ENCODE measurements at places on chromosomes 11 and 22.

- DNase-seq = no peak
Observed at GRCh38 chr11:15663777-15664218, 549.1 kb downstream of the INSC start.

- DNase-seq = no peak
Observed at GRCh38 chr11:95267601-95268213, 36.7 kb upstream of the SESN3 start.

- peak; percentile 86 for DNase-seq
Observed at GRCh38 chr11:117985953-117986887, at the start of gene IL10RA. TSS of gene IL10RA (plus strand) at chr11:117986394. CDS start at chr11:117986468, 74 bp downstream.

DNA sequence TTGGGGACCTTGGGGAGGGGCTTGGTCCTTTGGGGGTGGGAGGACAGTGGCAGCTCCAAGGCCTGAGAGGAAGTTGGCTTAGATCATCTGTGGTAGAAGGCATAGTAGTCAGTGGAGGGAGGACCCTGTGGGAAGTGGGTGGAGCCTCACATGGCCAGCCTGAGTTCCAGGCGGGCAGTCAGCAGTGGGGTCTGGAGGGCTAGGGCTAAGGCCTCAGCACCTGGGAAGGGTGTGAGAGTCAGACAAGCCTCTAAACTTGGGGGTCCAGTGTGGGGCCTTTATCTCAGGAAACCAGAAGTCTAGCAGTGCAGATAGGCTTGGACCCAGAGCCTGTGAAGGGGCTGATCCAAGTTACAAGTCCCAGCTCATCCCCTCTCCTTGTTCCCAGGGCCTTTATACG is 4.0 kb downstream of the NLRX1 start:
- no peak for DNase-seq

DNA sequence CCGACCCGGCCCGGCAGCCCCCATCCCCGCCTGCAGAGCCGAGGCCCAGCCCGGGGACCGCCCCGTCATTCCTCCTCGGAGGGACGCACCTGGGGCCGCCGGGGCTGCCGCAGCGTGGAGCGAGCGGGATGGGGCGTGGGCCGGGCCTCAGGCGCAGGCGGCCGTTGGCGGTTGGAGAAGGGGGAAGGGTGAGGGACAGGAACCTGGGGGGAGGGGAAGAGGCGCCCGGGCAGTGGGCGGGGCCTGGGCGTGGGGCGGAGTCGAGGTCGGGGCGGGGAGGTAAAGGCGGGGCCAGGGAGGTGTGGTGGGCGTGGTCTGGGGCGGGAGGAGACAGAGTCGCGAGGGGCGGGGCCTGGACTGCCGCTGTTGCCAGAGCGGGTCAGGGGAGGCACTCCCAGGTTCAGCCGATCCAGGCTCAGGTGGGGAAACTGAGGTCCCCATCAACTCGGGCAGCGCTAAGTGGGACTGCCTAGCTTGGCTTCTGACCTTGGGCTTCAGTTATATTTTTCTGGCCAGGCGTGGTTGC is at the start of gene TESMIN:
TESMIN (minus strand) TSS at position 190 of the 526 bp plus-strand sequence. CDS start 860 bp downstream, outside the sequence.
- peak; percentile 93 for DNase-seq

- no peak for DNase-seq
Observed at GRCh38 chr11:125064070-125064469, 965 bp downstream of the SLC37A2 start.

DNA sequence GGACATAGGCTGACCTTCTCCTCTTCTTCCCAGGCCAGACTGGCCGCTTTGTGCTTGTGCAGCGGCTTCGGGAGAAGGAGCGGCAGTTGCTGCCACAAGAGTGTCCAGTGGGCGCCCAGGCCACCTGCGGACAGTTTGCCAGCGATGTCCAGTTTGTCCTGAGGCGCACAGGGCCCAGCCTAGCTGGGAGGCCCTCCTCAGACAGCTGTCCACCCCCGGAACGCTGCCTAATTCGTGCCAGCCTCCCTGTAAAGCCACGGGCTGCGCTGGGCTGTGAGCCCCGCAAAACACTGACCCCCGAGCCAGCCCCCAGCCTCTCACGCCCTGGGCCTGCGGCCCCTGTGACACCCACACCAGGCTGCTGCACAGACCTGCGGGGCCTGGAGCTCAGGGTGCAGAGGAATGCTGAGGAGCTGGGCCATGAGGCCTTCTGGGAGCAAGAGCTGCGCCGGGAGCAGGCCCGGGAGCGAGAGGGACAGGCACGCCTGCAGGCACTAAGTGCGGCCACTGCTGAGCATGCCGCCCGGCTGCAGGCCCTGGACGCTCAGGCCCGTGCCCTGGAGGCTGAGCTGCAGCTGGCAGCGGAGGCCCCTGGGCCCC is 1.4 kb downstream of the RASSF7 start:
- no peak for DNase-seq

GRCh38 chr11:117950301-117950700 is 21.1 kb upstream of the TMPRSS13 start:
- no peak for DNase-seq

GRCh38 chr11:79402912-79403311 is 37.9 kb downstream of the TENM4 start:
- DNase-seq = no peak

DNA sequence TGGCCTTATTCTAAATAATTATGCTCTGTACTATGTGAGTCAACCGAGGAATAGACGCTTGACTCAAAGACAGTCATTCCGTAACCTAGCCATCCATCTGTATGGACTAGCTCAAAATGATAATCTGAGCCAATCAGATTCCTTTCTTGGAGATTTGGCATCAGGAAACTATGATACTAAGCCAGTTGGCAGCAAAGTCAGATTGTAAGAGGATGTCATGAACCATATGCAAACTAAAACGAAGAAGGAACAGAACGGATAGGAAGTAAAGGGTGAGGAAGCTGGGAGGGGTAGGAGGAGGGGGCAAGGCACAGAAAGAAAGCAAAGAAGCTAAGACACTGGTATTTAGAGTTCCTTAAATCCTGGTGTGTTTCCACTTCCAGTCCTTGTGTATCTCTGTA is 10.7 kb upstream of the SESN3 start:
- no peak for DNase-seq

GRCh38 chr11:125593114-125593820 is 615 bp downstream of the STT3A start:
- no peak for DNase-seq

GRCh38 chr11:12741671-12742216 is 67.5 kb downstream of the TEAD1 start:
- no peak for DNase-seq

DNA sequence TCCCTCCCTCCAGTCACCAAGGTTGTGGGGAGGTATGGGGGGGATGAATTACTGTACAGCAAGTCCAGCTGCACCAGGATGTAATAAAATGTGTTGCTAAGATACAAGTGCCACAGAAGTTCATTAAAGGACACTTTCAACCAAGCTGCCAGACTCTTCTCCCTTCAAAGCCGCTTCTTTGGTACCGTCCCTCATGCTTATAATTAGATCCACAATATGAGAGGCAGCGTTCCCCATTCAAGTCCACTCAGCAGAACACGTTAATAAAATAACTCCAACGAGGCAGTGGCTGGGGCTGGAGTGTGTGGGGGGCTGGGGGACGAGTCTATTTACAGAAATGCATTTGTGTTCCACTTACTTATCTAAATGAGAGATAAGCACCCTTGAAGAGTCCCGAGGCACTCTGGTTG is 14.7 kb downstream of the PHF21B start:
- DNase-seq = no peak

GRCh38 chr11:50174189-50174588 is 141.5 kb downstream of the OR4C45 start:
- DNase-seq = no peak

- no peak for DNase-seq
Observed at GRCh38 chr11:123770712-123771111, 16.4 kb upstream of the OR6X1 start.

- no peak for DNase-seq
Observed at GRCh38 chr11:65008016-65008415, 5.9 kb upstream of the ARL2 start.

- DNase-seq = no peak
Observed at GRCh38 chr11:29306527-29306926, 710.3 kb downstream of the KCNA4 start.

- DNase-seq = no peak
Observed at GRCh38 chr11:104076455-104076854, 40.0 kb downstream of the DDI1 start.

DNA sequence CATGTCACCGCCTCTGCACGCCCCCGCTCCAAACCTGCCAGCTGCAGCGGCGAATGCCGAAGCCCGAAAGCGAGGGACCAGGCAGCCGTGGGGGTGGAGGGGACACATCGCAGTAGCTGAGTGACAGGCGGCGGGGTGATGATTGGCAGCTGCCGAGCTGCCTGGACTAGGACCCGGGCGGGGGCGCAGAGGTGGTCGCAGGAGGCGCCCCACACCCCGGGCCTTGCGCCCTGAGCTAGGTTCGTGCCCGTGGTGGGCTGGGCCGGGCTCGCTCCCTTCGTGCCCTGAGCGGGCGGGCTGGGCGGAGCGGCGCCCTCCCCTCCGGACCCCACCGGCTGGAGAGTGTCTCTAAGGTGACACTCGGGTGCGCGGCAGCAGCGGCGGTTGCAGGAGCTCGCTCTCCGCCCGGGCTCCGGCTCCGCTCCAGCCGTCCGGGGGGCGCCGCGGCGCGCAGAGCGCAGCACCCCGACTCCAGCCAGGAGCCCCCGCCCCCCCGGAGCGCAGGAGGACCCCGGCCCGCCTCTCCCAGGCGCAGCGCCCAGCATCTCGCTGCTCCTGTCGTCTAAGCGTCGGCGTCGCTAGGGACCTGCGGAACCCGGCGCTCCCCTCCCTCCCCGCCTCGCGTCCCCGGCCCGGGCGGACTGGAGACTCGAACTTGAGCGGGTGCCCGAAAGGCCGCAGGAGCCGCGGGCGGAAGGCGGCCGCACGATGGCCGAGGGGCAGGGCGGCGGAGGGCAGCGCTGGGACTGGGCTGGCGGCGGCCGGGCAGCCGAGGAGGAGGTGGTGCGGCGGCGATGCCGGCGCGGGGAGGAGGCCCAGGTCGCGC is 14.5 kb upstream of the DGKZ start:
- no peak for DNase-seq

- DNase-seq = no peak
Observed at GRCh38 chr11:40054631-40055030, 1404.8 kb downstream of the LRRC4C start.

GRCh38 chr11:69394234-69394868 is 87.1 kb upstream of the LINC01488 start:
- no peak for DNase-seq

DNA sequence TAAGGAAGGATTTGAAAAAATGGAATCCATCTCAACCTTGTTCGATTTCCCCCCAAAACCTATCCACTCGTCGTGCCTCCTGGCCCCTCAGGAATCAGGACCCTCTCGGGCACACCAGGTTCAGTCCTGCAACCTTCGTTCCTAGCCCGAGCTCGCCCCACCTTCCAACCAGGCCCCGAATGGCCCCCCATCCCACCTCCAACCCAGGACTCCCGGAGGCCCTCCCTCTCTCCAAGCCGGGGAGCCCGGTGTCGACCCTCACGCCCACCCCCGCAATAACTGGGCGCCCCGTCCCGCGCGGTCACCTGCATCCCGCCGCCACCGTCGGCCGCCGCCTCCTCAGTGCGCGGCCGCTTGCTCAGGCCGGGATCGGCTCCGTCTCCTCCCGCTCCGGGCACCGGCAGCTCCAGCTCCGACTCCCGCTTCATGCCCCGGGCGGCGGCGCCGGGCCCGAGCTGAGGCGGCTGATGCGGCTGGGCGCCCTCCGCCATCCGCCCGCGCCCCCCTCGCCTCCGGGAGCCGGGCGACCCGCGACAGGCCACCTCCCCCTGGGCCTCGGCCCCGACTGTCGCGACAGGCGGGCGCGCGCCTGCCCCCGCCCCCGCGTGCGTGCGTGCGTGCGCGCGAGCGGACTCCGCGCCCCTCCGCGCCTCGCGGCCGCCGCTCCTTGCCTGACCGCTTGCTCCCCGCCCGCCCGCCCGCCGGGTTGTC is 534 bp downstream of the RBFOX2 start:
- DNase-seq = peak; percentile 67

DNA sequence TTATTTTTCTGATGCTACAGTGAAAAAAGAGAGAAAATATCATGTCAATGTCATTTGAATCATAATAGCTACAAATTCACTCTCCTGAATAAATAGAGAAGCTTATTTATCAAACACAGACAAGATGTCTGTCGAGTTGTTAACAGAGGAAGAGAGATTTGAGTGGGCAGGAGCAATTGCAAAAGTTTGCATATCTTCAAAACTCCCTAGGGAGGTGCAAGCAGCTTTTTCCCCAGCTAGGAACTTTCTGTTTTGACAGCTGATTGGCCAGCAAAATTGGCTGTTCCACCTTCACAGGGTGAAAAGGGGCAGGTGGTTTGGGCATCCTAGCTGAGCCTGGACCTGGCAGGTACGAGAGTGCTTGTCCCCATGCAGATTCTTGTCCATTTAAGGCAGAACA is 98.2 kb downstream of the NTM start:
- DNase-seq = no peak

DNA sequence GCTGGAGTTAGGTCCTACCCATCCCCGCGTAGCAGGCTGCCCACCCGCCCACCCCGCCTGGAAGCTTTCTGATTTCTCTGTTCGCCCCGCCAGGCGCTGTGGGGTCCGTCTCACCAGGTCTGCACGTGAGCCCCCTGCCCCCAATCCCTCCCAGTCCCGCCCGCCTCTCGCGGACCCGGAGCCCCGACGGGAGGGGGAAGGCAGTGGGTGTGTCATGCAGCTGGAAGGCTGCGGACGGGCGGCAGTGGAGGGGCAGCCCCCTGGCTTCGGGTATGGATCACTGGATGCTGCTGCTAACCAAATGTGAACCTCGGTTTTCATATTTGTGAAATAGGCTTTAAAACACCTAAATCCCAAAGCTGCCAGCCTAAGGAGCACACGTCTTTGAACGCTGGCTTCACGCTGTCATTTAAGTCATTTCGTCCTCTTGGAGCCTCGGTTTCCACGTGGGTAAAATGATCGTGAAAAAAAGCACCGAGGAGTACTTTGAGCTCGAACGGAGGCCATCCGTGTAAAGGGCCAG is 568 bp upstream of the BIK start:
- no peak for DNase-seq

GRCh38 chr11:23765682-23766252 is 731.1 kb upstream of the LUZP2 start:
- no peak for DNase-seq

GRCh38 chr11:78457448-78457847 is 39.8 kb upstream of the GAB2 start:
- DNase-seq = no peak

- no peak for DNase-seq
Observed at GRCh38 chr22:49753276-49753890, 74.3 kb downstream of the BRD1 start.

DNA sequence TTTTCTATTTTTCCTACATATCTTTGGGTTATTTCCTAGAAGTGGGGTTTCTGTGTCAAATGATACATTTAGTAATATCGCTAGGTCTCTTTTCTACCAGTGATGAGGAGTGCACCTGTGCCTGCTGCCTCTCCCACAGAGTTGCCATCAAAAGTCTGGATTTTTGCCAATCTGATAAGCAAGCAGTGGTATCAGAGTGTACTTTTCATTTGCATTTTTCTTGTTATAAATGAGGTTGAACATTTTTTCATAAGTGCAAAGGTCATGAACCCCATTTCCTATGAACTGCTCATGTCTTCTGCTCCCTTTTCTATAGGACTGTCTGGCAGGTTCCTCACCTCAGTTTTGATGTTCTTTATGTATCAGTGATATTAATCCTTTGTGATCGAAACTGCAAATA is 1.7 kb downstream of the TRPM5 start:
- no peak for DNase-seq
